ENCODE measurements at places on chromosomes 12 and 14.

DNA sequence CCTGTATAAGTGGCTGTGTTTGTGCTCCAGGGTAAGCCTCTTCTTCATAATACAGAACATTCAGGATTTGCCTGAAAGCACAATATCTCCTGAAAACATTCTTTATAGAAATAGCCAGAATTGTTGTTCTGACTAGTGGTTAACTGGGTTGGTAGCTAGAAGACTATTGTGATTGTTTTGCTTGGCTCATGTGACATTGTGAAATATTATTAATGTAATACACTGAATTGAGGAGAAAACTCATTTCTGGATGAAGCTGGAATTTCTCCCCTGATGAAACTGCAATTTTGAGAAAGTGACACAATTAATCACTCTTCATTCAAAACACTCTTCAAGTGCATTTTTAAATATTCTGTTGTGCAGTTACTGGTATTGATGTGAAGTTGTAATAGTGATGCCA is 172.3 kb upstream of the PTPRQ start:
- H3K4me3 ChIP-seq = no peak overlapping the region
- H3K4me1 ChIP-seq = no peaks in the 10 kb centered on the region
- no peaks in the 10 kb centered on the region for H3K27me3 ChIP-seq
- no peak overlapping the region for H3K27ac ChIP-seq
- DNase-seq = no peak
- no peaks in the 10 kb centered on the region for H3K36me3 ChIP-seq

DNA sequence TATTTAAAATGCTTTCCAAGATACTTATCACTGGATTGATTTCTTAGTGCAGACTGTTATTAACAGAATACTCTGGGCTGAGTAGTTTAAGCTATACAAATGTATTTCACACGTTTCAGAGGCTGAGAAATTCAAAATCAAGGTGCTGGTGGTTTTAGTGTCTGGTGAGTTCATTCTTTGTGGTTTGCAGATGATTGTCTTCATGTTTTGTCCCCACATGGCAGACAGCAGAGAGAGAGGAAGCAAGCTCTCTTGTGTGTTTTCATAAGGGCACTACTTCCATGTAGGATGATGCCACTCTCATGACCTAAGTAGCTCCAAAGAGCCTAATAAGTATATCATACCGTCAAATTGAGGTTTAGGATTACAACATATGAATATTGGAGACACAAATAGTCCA is 1348.9 kb upstream of the FLRT2 start:
- no peak overlapping the region for H3K27ac ChIP-seq
- H3K27me3 ChIP-seq = no peaks in the 10 kb centered on the region
- H3K4me1 ChIP-seq = no peaks in the 10 kb centered on the region
- DNase-seq = no peak
- H3K36me3 ChIP-seq = peaks cover under 1% of the 10 kb centered on the region

- peaks cover 3% of the 10 kb centered on the region for H3K27me3 ChIP-seq
- no peak overlapping the region for H3K4me3 ChIP-seq
- H3K36me3 ChIP-seq = no peaks in the 10 kb centered on the region
- H3K4me1 ChIP-seq = no peaks in the 10 kb centered on the region
- no peak for DNase-seq
Measured at GRCh38 chr12:56763753-56764657, 881 bp downstream of the HSD17B6 start.

GRCh38 chr14:99574099-99574880 is 29.7 kb downstream of the CCDC85C start:
- H3K27me3 ChIP-seq = no peaks in the 10 kb centered on the region
- no peaks in the 10 kb centered on the region for H3K36me3 ChIP-seq
- no peak overlapping the region for H3K27ac ChIP-seq
- DNase-seq = no peak
- no peak overlapping the region for H3K4me3 ChIP-seq
- H3K4me1 ChIP-seq = peaks cover 11% of the 10 kb centered on the region

GRCh38 chr12:46339051-46339450 is 33.5 kb downstream of the SLC38A2 start:
- H3K27ac ChIP-seq = no peak overlapping the region
- peaks cover 2% of the 10 kb centered on the region for H3K36me3 ChIP-seq
- H3K4me1 ChIP-seq = no peaks in the 10 kb centered on the region
- H3K27me3 ChIP-seq = peaks cover 56% of the 10 kb centered on the region
- no peak for DNase-seq

DNA sequence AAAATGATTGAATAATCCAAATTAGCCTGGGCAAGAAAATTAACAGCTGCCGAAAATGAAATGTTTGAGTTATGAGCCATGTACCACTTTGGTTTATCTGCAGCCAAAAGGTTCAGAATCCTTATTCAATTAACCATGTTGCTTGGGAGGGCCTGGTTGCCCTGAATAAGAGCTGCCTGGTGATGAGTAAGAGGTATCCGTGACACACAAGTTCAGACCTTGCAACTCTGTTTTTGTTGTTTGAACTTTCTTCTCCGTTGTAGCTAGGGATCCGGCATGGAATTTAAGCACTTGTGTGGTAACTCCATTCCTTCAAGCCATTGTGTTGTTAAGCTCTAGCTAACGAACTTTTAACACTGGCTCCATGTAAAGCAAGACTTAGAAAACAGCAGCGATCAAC is 35.7 kb downstream of the FOXA1 start:
- H3K4me1 ChIP-seq = no peaks in the 10 kb centered on the region
- H3K4me3 ChIP-seq = no peak overlapping the region
- no peak overlapping the region for H3K27ac ChIP-seq

- peaks cover 4% of the 10 kb centered on the region for H3K36me3 ChIP-seq
- peaks cover 62% of the 10 kb centered on the region for H3K27me3 ChIP-seq
- DNase-seq = no peak
- H3K4me3 ChIP-seq = no peak overlapping the region
Measured at GRCh38 chr14:95380350-95381042, 60.8 kb upstream of the CLMN start.

DNA sequence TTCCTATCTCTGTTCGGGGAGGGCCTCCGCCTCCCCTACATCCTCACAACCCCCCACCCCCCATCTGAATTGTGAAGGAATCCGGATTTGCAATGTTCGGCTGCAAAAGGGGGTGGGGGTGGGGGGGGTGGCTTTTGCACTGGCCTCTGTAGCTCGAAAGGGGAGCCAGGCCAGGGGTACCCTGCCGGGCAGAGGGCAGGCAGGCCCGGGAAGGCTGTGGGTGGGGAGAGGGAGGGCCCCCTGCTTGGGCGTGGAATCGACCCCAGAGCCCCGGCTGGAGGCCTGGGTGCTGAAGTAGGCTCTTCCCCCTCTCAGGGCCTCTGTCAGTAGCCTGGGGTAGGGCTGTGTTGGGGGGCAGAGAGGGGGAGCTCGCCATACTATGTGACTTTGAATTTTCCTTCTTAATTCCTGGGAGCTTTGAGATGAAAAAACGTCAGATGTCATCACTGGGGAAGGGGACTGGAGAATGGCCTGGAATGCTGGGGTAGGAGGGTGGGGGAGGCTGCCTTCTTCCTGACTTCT is 1.1 kb downstream of the LRP1 start:
- H3K27me3 ChIP-seq = peaks cover 14% of the 10 kb centered on the region
- H3K36me3 ChIP-seq = peaks cover 5% of the 10 kb centered on the region
- no peak overlapping the region for H3K27ac ChIP-seq
- no peak for DNase-seq
- peaks cover 2% of the 10 kb centered on the region for H3K4me1 ChIP-seq
- peak overlapping the region; percentile 84 for H3K4me3 ChIP-seq

DNA sequence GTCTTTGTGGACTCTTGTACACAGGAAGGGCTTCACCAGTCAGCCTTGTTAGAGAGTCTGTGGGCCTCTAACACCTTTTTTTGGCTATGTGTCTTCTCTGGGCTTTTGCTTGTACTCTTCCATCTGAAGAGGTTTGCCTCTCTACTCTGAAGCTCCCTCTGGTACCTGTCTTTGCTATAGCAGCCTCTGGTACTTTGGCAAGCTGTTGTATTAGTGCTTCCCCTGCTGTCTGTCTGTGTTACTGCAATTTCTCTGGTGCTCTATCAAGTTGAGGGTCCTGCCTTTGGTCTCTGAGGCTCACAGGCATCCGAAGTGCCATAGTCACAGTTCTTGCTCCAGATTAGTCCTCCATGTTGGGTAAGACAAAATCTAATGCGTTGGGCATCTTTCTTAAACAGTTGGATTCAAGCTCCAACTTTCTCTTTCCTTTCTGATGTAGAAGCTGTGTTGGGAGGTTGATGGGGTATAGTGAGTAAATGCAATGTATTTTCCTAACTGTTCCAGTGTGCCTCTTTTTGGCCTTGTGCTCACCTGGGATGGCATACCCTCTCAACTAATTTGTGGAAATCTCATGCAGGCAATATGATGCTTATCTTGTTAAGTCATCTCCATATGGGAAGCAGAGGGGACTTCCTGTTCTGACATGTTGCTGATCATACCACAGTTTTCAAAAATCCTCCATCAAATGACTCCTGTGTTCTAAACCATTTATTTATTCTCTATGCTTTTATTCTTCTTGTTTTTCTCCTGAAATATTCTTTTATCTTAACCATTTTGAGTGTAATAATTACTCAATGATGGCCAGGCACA is 88.8 kb downstream of the ATF7IP start:
- peaks cover 61% of the 10 kb centered on the region for H3K4me1 ChIP-seq
- no peaks in the 10 kb centered on the region for H3K27me3 ChIP-seq
- H3K4me3 ChIP-seq = peak overlapping the region; percentile 62
- H3K36me3 ChIP-seq = peaks cover 78% of the 10 kb centered on the region
- no peak for DNase-seq
- peak overlapping the region; percentile 92 for H3K27ac ChIP-seq

DNA sequence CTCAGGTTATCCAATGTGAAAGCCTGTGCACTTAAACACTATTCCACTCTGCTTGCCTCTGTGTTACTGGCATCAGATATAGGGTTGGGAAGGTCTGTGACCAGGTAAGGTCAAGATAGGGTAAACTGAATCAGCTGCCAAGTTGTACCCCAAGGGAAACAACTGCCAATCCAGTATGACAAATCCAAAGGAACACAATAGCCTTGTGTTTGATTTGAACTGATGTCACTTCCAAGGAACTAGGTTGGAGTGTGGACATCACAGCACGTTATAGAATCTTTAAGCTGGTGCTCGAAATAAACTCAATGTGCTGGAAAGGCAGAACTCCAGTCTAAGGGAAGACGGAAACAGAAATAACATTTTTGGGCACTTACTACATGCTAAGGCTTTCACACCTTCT is 223.4 kb upstream of the BTG1 start:
- H3K27me3 ChIP-seq = no peaks in the 10 kb centered on the region
- no peak overlapping the region for H3K4me3 ChIP-seq
- peaks cover 9% of the 10 kb centered on the region for H3K4me1 ChIP-seq

- H3K27ac ChIP-seq = no peak overlapping the region
- no peak overlapping the region for H3K4me3 ChIP-seq
- peaks cover 9% of the 10 kb centered on the region for H3K4me1 ChIP-seq
- peaks cover 3% of the 10 kb centered on the region for H3K36me3 ChIP-seq
- DNase-seq = no peak
Measured at GRCh38 chr12:93831374-93831773, 154.2 kb downstream of the CRADD start.

GRCh38 chr14:99169776-99170356 is 102.1 kb downstream of the BCL11B start:
- no peak overlapping the region for H3K4me3 ChIP-seq
- no peak for DNase-seq
- peaks cover 47% of the 10 kb centered on the region for H3K36me3 ChIP-seq
- peaks cover 32% of the 10 kb centered on the region for H3K4me1 ChIP-seq
- H3K27me3 ChIP-seq = no peaks in the 10 kb centered on the region

- DNase-seq = no peak
- H3K27me3 ChIP-seq = no peaks in the 10 kb centered on the region
- H3K27ac ChIP-seq = no peak overlapping the region
- peaks cover 4% of the 10 kb centered on the region for H3K36me3 ChIP-seq
Measured at GRCh38 chr12:32163596-32163995, 56.9 kb downstream of the BICD1 start.

DNA sequence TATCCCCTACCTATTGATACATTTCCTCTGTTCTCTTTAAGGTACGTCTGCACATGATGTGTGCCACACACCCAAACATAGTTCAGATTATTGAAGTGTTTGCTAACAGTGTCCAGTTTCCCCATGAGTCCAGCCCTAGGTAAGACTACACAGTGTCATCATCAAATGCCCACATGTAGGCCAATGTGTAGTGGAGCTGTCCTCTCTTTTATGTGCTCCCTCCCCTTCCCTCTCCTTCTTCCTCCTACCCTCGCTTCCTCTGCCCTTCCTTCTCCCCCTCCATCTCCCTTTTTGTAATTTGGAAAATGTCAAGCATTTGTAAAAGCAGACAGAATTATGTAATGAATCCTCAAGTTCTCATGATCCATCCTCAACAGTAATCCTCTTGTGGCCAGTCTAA is 25.5 kb downstream of the MAPKAPK5 start:
- DNase-seq = no peak
- H3K27me3 ChIP-seq = no peaks in the 10 kb centered on the region
- no peak overlapping the region for H3K4me3 ChIP-seq
- no peak overlapping the region for H3K27ac ChIP-seq
- no peaks in the 10 kb centered on the region for H3K4me1 ChIP-seq

GRCh38 chr12:109293106-109293505 is 16.0 kb downstream of the FOXN4 start:
- no peak overlapping the region for H3K4me3 ChIP-seq
- peaks cover 58% of the 10 kb centered on the region for H3K27me3 ChIP-seq
- no peaks in the 10 kb centered on the region for H3K4me1 ChIP-seq
- no peaks in the 10 kb centered on the region for H3K36me3 ChIP-seq
- H3K27ac ChIP-seq = no peak overlapping the region

GRCh38 chr14:105205673-105206208 is 24.6 kb upstream of the NUDT14 start:
- H3K4me1 ChIP-seq = no peaks in the 10 kb centered on the region
- no peak overlapping the region for H3K4me3 ChIP-seq
- DNase-seq = no peak
- peaks cover 3% of the 10 kb centered on the region for H3K27me3 ChIP-seq
- no peak overlapping the region for H3K27ac ChIP-seq

DNA sequence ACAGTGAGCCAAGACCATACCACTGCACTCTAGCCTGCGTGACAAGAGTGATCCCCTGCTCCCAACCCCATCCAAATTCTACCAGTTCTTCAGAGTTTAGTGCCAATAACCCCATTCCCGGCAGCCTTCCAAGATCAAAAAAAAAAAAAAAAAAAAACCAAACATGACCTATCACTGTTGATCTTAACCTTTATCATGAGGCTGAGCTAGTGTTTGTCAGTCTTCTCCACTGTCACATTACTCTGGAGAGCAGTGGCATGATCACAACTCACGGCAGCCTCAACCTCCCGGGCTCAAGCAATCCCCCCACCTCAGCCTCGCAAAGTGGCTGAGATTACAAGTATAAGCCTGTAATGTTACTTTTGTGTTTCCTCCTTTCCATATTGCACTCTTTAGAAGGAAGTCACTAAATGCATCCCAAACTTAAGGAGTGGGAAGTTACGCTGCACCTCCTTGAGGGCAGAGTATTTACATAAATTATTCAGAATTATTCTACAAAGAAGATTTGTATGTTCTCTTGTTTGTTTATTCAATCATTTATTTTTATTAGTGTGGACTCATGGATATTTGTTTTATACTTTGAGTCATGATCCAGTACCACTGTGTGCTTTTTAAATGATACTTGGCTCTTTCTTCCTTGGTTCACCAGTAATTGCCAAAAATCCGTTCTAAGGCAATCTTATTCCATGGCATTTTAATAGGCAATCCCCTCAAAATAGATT is 31.5 kb upstream of the FAM222A start:
- peaks cover 8% of the 10 kb centered on the region for H3K27me3 ChIP-seq
- no peak overlapping the region for H3K4me3 ChIP-seq
- H3K36me3 ChIP-seq = no peaks in the 10 kb centered on the region
- no peaks in the 10 kb centered on the region for H3K4me1 ChIP-seq
- H3K27ac ChIP-seq = no peak overlapping the region
- no peak for DNase-seq

GRCh38 chr14:71322655-71323250 is 415.5 kb downstream of the PCNX1 start:
- peaks cover 61% of the 10 kb centered on the region for H3K4me1 ChIP-seq
- no peaks in the 10 kb centered on the region for H3K27me3 ChIP-seq
- peaks cover 16% of the 10 kb centered on the region for H3K36me3 ChIP-seq
- peak overlapping the region; percentile 92 for H3K4me3 ChIP-seq
- H3K27ac ChIP-seq = peak overlapping the region; percentile 39

Measured in central memory CD8-positive, alpha-beta T cell (primary cell).